ENCODE measurements at places on chromosomes 1 and 21. TPM values are rescaled to one million over a fixed set of nuclear protein-coding genes. Genes with fewer than 3 reads are reported as not detected.

Gene TXNIP
- 14.1 TPM for total RNA-seq

Gene SLC44A5
- total RNA-seq: 3.7 TPM

Gene UBE2J2
- 26.2 TPM for total RNA-seq

DNA sequence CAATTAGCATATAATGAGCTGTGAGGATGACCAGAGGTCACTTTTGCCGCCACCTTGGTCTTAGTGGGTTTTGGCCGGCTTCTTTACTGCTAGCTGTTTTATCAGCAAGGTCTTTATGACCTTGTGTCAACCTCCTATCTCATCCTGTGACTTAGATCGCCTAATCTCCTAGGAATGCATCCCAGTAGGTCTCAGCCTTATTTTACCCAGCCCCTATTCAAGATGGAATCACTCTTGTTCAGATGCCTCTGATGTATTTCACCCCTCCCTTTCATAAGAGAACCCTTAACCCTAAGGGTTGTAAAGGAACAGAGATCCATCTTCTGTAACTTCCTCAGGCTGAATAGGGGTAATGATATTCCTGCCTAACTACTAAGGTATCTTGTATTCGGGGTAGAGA lies 58.9 kb upstream of the PALMD start:
- no peak for DNase-seq

GRCh38 chr1:158203693-158204457 lies 23.2 kb downstream of the CD1D start:
- peak; percentile 69 for DNase-seq

DNA sequence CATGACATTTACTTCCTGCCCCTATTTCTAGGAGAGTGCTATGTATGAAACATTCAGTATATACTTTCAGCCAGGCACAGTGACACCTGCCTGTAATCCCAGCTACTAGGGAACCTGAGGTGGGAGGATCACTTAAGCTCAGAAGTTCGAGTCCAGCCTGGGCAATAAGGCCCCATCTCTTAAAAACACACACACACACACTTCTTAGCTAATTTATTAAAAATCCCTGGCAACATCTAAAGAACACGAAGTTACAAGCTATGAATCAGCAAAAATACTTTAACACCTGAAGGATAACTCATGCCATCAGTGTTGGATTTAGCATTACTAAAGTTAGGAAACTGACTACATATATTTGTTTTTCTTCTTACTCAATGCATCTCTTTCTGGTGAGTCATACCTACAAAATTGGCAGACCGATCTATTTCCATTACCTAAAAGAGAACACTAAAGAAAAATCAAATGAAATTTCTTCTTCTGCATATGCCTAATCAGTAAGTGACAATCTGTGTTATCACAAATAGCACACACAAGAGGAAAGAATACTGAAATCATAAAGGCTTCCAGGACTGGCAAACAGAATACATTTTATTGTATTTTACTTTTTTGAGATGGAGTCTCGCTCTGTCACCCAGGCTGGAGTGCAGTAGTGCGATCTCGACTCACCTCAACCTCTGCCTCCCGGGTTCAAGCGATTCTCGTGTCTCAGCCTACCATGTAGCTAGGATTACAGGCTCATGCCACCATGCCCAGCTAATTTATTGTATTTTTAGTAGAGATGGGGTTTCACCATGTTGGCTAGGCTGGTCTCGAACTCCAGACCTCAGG lies 41.4 kb downstream of the RNF115 start:
- DNase-seq: peak; percentile 92

- no peak for DNase-seq
These were observed 18.4 kb upstream of the PLEKHG5 start for GRCh38 chr1:6509919-6510291.

- peak; percentile 96 for DNase-seq
These were observed 12.6 kb downstream of the PIGP start for GRCh38 chr21:37060296-37060695.

- peak; percentile 83 for DNase-seq
These were observed 204.3 kb downstream of the KCNJ6 start for GRCh38 chr21:37711836-37712568.

DNA sequence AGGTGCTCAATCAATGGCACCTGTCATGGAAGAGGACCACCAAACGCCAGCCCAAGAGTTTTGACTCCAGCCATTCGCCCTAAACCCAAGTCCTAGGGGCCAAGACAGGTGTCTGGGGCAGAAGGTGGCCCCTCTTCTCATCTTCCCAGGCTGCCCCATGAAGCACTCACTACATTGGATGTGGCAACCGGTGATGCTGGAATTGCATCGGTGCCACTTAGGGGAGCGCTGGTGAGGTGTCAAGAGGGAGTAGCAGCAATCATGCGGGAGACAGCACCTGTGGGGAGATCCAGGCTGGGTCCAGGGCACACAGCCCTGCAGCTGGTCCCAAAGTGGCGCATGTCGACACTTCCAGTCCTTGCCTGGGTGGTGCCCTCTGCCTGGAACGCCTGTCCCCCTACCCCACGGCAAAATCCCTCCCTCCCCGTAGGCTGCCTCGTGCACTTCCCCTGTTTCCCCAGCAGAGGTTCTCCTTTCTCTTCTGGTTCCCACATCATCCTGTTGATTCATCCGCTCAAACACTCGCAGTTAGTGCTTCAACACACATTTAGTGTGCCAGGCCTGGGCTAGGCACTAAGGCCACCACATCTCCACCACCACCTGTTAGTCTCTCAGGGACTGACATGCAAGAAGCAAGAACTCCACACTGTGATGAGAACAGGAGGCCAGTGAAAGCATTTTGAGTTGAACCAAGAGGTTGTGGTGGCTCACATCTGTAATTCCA lies 18.5 kb downstream of the PLA2G2D start:
- peak; percentile 33 for DNase-seq

- peak; percentile 61 for DNase-seq
These were observed 28.6 kb upstream of the IFNGR2 start for GRCh38 chr21:33374450-33375096.

DNA sequence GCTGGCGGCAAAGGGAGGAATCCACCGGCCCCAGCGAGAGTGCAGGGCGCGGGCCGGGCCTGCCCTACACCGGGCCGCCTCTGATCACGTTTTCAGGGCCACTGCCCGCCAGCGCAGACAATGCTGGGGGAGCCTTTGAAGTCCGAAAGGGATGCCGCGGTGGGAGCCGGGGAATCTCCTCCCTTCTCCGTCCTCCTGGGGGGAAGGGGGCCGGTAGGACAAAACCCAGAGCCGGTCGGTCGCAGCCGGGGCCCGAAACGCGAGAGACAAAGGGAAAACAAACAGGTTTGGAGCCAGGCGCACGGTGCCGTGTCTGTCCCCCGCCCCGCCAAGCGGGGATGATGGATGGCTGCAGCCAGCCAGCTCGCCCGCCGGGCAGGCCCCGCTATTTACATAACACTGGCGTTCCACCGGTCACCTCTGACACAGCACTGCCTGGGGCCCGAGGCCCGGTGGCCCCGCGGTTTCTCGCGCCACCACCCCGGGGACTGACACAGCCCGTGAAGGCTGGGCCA lies 92.0 kb downstream of the CASZ1 start:
- no peak for DNase-seq

DNA sequence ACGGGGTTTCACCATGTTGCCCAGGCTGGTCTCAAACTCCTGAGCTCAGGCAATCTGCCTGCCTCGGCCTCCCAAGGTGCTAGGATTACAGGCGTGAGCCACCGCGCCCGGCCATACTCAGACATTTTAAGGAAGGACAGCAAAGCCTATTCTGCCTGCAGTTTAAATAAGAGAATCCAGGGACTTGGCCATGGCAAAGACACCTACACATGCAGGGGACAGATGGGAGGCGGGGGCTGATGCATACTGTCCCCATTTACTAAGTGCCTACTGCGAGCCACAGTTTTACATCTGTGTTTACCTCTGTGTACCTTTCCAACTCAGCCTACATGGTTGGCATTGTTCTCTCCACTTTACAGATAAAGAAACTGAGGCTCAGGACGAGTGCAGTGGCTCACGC lies 25.4 kb downstream of the LDLRAD2 start:
- DNase-seq: no peak

DNA sequence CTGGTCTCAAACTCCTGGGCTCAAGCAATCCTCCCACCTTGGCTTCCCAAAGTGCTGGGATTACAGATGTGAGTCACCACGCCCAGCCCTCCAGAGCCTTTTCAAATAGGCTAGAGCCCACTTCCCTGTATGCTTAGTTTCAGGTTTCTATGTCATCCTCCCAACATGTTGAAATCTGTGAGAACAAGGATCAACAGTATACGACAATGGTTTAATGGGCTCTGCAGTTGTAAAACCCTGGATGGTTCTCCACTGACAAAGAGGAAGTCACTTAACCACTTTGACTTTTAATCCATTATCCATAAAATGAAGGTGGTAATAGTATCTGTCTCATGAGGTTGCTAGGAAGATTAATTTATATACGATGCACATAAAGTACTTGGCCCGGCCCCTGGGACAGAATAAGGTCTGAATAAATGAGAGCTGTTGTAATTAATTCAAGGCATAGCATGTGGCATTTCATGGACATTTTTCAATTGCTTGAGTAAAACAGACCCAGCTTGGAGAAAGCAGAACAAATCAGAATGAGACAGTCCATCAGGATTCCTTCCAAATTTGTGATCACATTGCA lies 113.9 kb upstream of the ZNF648 start:
- DNase-seq: no peak

DNA sequence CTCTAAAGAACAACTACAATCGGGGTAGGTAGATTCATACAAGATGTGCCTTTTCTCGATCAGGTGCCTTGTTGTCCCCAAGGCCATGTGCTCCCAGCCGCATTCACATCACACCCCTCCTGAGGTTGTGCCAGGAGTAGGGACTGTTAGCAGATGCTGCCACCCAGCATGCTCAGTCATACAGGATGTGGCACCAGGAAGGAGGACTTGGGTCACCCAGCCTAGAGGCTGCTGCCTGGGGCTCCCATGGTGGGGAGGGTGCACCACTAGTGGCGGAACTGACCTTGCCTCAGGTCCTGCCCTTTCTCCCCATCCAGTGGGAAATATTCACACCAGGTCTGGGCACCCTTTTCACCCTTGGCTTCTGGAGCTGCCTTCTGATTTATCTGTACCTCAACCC lies 8.3 kb downstream of the TEX35 start:
- no peak for DNase-seq

- DNase-seq: no peak
These were observed 4.5 kb downstream of the EPHX1 start for GRCh38 chr1:225814381-225814780.

All from A172 (cell line).